MG63 (cell line): ENCODE measurements at places on chromosomes 12 and 14. TPM values are rescaled to one million over a fixed set of nuclear protein-coding genes. Genes with fewer than 3 reads are reported as not detected.

The AKAP3 gene
- total RNA-seq = not detected in 2 replicates

The CD27 gene
- not detected in 2 replicates for total RNA-seq

DNA sequence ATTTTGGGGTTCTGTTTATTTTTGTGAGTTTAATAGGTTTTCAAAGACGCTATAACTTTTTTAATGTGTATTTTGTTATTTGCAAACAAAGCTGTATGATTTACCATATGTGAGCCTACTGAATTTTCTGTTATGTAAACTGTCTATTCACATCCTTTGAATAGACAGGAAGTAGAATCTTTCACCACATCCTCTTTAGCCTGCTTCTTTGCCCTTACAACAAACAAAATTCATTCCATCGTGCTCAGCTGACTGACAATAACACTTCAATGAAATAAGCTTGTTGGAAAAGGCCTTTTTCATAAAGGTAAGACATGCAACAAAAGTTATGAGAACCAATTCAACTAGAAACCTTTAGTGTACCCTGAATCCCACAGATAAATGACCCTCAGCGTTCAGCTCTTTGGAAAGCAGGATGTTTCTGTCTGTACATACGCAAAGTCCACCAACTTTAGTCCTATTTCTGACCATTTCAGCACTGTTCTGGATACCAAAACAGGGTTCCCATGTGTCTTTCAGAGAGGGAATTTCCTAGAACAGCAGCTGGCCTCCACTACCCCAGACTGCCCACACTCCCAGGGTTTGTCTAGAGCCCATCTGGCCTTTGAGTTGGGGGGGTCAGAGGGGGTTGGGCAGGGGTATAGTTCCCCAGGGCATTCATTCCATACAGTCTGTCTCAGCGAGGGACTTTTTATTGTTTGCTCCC, 71.3 kb downstream of the DUSP6 start:
- no peak for DNase-seq

The TMPRSS12 gene
- not detected in 2 replicates for total RNA-seq

GRCh38 chr14:86575141-86575540, 1045.2 kb downstream of the FLRT2 start:
- DNase-seq = no peak

DNA sequence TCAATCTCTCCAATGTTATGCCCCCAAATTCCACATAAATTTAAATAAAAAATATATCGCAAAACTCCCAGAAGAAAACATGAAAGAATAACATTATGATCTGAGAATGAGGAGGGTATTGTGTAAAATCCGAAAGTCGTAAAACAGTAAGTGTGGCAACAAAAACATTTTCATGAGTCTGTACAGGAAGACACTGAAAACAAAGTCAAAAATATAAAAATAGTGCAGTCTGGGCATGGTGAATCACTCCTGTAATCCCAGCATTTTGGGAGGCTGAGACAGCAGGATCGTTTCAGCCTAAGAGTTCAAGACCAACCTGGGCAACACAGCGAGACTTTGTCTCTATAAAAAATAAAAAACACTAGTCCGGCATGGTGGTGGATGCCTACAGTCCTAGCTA, 57.1 kb downstream of the SPTLC2 start:
- DNase-seq = no peak

The CABP1 gene
- total RNA-seq = not detected in 2 replicates

- DNase-seq = no peak
Observed at GRCh38 chr14:96197969-96198368, 6.7 kb upstream of the BDKRB2 start.

DNA sequence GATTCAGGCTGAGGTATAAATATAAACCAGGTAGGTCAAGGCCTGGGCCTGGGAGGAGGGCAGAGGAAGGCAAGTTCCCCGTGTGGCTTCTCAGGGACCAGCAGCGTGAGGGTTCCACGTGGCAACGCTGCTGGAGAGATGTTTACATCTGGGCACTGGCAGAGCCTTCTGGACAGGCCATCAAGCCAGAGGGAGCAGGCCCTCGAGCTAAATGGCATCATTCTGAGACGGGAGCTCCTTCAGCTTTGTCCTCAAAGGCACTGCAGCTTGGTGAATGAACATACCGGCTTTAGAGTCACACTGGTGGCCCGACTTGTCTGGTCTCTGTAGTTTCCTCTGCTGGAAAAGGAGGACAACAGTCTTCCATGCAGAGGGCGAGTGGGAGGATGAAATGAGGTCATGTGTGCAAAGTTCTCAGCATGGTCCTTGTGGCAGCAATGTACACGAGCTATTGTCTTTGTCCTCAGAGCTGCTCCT, 231.3 kb downstream of the ZFP36L1 start:
- no peak for DNase-seq

The OR4K5 gene
- total RNA-seq = not detected in 2 replicates

DNA sequence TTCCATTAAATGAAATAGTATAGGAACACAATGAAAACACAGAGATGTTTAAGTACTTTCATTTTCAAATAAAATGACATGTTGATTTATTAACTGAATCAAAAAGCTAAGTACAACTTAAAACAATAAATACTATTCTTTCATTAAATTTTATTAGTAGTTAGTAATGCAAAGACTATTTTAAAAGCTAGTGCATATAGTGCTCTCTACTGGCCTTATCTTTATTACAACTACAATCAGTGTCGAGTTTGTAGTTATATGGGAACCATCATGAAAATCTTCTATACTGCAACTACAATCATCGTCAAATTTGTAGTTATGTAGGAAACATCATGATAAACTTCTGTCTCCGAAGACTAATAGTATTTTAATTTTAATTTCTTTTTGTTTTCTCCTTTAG, 8.9 kb upstream of the LIN7A start:
- no peak for DNase-seq

DNA sequence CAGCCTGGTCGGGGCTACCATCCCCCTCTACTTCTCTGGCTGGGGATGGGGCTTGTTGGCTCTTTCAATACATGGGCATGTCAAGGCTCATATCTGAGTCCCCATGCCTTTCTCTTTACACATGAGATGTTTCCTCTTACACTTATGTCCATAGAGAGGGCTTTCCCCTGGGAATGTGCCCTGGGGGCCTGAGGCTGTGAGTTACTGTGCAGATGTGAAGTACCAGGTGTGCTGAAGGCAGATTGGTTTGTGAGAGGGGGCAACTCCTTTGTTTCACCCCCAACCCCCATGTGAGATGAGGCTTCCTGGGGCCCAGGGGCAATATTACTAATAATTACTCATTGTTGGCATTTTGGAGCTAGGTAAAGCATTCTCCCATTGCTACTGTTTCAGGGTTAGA, 32.8 kb downstream of the NRXN3 start:
- DNase-seq = no peak

The PMEL gene
- 2.0 TPM in 1 of 2 replicates, not detected in the other for total RNA-seq

The NDRG2 gene
- total RNA-seq = 17.5 and 51.7 TPM in 2 replicates

The ARID4A gene
- total RNA-seq = 1.3 and 15.2 TPM in 2 replicates

DNA sequence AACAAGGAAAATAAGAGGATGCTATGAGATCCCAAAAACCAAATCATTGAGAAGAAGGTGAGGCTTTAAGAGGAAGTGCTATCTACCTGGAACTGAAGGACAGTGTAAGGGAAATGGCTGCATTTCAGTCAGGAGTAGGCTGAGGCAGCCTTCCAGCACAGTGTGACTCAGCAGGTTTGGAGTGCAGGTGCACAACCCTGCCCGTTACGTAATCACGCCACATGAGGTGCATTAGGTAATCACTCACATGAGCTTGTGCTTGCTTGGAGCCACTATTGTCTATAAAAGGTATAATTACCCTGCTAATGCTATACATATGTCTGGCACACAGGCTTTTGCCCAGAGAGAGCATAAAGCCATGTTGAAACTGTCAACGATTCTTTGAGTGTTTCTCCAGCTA, 74.9 kb downstream of the DIO2 start:
- DNase-seq = no peak

The SLC10A1 gene
- not detected in 2 replicates for total RNA-seq

DNA sequence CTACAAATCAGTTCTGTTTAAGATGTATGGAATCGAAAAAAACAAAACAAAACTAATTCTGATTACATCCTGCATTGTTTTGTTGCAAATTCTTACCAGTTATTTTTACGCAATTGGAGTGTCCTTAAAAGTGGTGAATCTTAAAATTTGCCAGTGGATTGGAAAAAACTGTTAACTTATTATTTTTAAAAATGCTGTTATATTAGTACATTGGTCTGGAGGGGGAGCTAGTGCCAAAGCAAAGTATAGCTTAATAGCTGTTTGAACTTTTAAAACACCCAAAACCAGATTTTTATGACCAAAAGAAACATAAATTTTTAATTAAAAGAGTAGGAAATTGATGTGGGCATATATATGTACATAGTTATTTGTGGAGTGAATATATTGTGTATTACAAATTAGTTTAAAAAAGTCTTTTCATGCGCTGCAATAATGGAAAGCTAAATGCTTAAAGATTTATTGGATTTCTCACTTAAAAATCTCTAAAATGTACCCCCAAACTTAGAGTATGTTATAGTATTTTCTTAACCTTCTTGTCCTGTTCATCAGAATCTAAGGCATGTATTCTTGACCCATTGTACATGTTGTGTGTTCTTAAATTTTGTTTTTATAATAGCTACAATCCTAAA, 2.5 kb downstream of the FUT8 start:
- no peak for DNase-seq
